ENCODE measurements at places on chromosomes 7 and 10.
A peak's percentile ranks its signal among the peaks of the same experiment; 100 is the strongest.

- no peak overlapping the region for H3K27ac ChIP-seq
- no peaks in the 10 kb centered on the region for H3K4me1 ChIP-seq
- no peak overlapping the region for H3K4me3 ChIP-seq
- DNase-seq = no peak
- H3K36me3 ChIP-seq = no peaks in the 10 kb centered on the region
These were observed 426.6 kb downstream of the PLXNA4 start for GRCh38 chr7:132149436-132150304.

DNA sequence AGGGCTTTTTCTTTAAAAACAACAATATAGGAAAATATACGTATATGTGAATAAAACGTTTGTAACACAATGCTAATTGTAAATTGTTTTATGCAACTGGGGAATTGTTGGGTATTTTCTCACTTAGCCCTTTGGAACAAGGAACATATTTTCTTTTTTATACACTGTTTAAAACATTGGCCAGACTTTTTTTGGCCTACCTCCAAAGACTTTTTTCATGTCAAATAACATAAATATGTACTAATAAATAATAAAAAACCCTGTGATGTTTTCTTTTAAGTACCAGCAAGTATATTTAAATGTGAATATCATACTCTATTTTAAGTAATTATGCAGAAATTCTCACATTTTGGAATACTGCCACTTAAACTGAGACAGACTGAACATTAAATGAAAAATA, 15.7 kb downstream of the TMEM106B start:
- no peaks in the 10 kb centered on the region for H3K27me3 ChIP-seq
- H3K36me3 ChIP-seq = no peaks in the 10 kb centered on the region
- no peak overlapping the region for H3K27ac ChIP-seq
- H3K4me1 ChIP-seq = no peaks in the 10 kb centered on the region
- no peak overlapping the region for H3K4me3 ChIP-seq
- DNase-seq = no peak

- no peak for DNase-seq
- no peak overlapping the region for H3K4me3 ChIP-seq
- H3K27ac ChIP-seq = no peak overlapping the region
- H3K36me3 ChIP-seq = no peaks in the 10 kb centered on the region
These were observed 27.9 kb upstream of the CDK14 start for GRCh38 chr7:90568213-90568612.

- H3K4me1 ChIP-seq = no peaks in the 10 kb centered on the region
- H3K36me3 ChIP-seq = no peaks in the 10 kb centered on the region
- no peak within 1 kb of the TSS for H3K4me3 ChIP-seq
- H3K27me3 ChIP-seq = no peaks in the 10 kb centered on the region
- no peak within 1 kb of the TSS for H3K27ac ChIP-seq
These were observed at the start of gene PCDH15 for GRCh38 chr10:54800741-54801421. Gene PCDH15 (minus strand): TSS chr10:54801231. CDS start chr10:54664262, 136,969 bp downstream.

DNA sequence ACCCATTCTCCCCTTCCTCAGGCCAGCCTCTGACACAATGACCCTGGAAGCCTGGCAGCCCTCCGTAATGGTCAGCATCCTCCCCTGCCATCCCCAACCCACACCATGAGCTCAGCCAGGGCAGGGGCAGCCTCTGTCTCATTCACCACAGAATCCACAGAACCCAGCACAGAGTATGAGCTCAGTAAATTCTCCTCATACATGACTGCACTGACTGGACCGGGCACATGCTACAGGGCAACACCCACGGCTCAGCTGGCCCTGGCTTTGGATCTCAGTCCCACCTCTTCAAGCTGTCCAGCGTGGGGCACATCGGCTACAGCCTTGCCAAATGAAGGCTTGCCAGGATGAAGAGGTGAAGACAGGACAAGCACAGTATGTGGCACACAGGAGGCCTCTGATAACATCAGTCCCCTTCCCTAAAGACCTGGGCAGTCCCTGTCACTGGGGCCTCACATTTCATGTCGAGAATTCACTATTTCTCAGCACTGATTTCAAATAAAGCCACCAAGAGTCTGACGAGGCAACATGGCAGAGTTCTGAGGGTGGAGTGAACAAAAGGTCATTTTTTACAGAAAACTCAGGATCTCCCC, 7.9 kb downstream of the GPRIN2 start:
- H3K27ac ChIP-seq = no peak overlapping the region
- DNase-seq = peak; percentile 10

All from transverse colon (tissue), 4 donors.